ENCODE measurements at places on chromosomes 7 and 10. TPM values are rescaled to one million over a fixed set of nuclear protein-coding genes. Genes with fewer than 3 reads are reported as not detected.

TFPI2 gene
- not detected for total RNA-seq

GRCh38 chr10:18136073-18136791 is 4.0 kb upstream of the CACNB2 start:
- DNase-seq, result no peak

PIP gene
- not detected for total RNA-seq

GNG11 gene
- total RNA-seq, result not detected

GRCh38 chr10:81026591-81026990 is 488.9 kb downstream of the SH2D4B start:
- no peak for DNase-seq

PPP1R3A gene
- total RNA-seq, result not detected

- DNase-seq, result no peak
Measured at GRCh38 chr7:93161181-93161762, 13.1 kb upstream of the SAMD9L start.

- DNase-seq, result no peak
Measured at GRCh38 chr10:76786504-76787072, 851.0 kb downstream of the KCNMA1 start.

DNA sequence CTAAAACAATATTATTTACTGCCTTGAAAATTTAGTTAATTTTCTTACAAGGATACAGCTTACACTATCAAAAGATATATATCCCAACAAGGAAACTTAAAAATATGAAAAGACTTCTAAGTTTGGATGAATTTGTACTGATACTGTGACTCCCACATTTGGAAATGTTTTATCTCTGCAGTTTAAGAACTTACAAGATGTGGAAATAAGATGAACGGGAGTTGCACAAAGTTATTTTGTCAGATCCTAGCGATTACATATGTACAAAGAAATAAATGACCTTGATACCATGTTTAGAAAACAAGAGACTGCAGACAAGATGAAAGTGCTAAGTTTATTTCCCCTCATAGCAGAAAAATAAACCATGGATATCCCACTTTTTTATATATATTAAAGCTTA is 103.7 kb upstream of the TMEM106B start:
- no peak for DNase-seq

FBXW4 gene
- 75.4 TPM for total RNA-seq

- no peak for DNase-seq
Measured at GRCh38 chr7:86760236-86760635, 116.5 kb downstream of the GRM3 start.

GRCh38 chr10:105594296-105594695 is 953.2 kb downstream of the SORCS3 start:
- no peak for DNase-seq

CARD11 gene
- 117 TPM for total RNA-seq

CDH23 gene
- 8.7 TPM for total RNA-seq

- DNase-seq, result no peak
Measured at GRCh38 chr10:122706467-122706866, 6.8 kb upstream of the C10orf120 start.

SPDYE8 gene
- total RNA-seq, result not detected

GRCh38 chr7:70408891-70409290 is 723.1 kb upstream of the GALNT17 start:
- no peak for DNase-seq

DNA sequence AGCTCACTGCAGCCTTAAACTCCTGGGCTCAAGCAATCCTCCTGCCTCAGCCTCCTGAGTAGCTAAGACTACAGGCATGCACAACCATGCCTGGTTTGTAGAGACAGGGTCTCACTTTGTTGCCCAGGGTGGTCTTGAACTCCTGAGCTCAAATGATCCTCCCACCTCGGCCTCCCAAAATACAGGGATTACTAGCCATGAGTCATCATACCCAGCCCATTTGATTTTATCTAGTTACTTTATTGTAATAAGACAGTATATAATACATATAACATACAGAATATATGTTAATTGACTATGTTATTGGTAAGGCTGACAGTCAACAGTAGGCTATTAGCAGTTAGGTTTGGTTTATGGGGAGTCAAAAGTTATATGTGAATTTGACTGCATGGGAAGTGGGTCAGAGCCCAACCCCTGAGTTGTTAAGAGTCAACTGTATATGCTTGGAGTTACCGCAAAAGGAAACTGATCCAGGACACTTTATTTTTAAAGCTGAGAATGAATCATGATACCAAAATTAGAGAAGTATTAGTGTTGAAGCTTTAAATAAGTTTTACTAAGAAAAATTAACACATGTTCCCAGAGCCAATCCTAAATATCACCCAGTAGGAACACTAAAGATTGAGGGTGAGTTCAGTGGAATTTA is 20.7 kb upstream of the KMT2E start:
- DNase-seq, result no peak

- DNase-seq, result peak; percentile 49
Measured at GRCh38 chr10:71726580-71727104, 7.1 kb upstream of the C10orf105 start.

GRCh38 chr10:113716109-113716910 is 35.2 kb upstream of the PLEKHS1 start:
- no peak for DNase-seq

MMD2 gene
- not detected for total RNA-seq

GRCh38 chr10:124632064-124632531 is 112.1 kb downstream of the FAM53B start:
- DNase-seq, result peak; percentile 73

RSPH10B2 gene
- total RNA-seq, result 0.33 TPM

GRCh38 chr7:151773797-151774196 is 103.1 kb downstream of the PRKAG2 start:
- no peak for DNase-seq

DNA sequence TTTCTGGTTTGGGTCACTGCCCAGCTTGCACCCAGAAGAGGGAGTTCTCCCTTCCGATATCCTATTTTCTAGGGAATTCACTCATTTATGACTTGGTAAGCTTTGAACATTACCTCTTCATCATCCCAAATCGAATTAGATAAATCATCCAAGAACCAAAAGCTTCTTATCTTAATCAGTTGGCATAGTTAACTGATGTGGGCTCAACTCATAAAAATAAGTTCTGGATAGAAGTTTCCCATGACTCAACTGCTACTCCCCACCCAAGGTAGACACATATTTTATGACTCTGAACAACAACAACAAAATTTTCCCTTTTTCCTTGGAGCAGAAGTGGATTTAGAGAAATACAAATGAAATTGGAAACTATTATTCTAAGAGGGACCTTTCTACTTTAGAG is 102.9 kb upstream of the CCDC6 start:
- no peak for DNase-seq

SEMA3E gene
- total RNA-seq, result not detected

CDK14 gene
- total RNA-seq, result 0.19 TPM

ARPC1A gene
- 33.1 TPM for total RNA-seq

CFAP43 gene
- not detected for total RNA-seq

DNA sequence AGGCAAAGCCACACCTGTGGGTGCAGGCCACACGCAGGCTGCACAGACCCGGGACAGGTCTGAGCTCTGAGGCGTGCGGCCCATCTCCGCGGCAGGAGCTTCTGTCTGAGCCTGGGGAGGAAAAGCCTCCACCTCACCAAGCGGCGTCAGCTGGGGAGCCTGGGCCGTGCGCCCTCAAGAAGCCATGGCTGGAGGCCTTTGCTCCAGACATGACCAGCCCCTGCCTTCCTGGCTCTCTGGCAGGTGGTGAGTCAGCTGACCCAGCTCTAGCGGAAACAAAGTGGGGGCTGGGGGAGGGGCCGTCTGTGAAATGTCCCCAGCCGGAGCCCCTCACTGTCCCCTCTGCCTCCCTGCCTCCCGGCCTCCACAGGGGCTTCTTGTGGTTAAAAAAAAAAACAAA is 12.5 kb downstream of the GPER1 start:
- DNase-seq, result no peak

NANOS1 gene
- 0.41 TPM for total RNA-seq

DNA sequence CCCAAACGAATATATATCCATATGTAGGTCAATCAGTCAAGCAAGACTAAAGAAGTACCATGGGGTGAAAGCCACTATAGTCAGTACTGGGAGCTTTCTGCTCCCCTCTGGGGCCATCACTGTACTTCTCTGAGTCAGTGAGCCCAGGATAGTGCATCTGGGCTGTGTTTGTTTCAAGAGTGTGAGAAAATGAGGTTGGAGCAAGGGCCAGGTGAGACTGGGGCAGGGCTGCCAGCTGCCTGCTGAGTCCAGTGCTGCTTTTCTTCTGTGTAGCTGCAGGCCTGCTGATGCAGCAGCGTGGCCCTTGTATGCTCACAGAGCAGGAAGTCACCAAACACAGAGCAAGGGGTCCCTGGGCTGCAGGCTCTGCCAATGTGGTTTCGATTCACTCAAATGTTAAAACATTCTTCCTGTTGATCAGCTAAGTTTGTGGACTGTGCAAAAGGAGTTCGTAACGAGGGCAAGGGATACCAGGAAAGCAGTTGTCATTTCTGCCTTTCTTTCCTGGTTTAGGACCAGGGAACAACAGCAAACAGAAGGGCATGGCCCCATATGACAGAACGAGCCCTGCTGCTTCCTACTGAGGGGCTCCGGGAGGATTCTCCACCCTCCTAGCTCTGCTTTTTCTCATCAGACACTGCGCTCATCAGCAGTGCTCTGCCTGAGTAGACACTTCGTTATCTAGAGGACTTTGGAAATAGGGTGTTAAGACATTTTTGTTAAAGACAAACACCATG is 65.4 kb upstream of the TNS3 start:
- peak; percentile 15 for DNase-seq

DNA sequence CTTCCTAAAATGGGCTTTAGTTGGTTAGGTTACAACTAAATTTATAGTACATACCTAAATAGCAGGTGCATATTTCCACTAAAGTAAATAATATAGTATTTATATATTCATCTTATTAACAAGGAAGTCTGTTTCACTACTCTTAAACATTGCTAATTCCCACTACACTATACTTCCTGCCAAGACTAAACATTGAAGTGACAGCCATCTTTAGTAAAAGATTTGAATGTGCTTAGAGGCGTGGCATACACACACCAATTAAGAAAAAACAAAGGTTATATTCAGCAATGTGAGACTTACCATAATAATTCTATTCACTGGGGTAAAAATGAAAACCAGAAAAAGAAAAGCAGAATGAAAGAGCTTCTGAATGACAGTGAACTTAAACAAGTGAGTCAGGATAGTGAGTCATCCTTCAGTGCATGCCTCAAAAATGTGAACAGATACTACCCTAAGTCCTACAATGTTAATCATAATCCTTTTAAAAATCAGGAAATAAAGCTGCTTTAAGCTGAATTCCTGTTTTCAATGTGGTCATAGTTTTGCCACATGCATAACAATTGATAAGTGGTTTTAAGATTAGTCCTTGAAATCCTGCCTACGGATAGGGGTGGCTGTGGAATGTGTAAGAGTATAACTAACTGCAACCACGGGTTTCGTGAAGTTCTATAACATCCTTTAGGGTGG is 59.4 kb downstream of the USP6NL start:
- no peak for DNase-seq

DNA sequence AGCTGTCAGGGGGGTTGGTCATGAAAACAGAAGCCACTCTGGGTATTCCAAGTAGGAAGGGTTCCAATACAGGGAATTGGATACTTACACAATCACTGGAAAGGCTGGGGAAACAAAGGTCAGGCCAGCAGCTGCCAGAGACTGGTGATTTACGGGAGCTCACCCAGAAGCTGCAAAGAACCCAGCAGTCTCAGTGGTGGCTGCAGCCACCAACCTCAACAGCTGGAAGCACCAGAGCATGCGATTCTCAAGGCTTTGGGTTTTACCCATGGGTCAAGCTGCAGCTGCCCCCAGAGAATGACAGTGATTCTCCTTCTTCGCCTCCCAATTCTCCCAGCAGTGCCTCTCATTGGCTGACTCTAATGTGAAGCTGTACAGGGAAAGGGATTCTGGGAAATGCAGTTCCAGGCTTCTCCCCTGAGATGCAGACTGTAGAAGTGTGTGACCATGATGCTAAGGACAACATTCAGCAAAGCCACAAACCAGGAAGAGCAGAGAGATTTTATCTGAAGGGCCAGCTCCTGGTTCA is 107.2 kb upstream of the TCF7L2 start:
- DNase-seq, result no peak

C10orf71 gene
- not detected for total RNA-seq

DNA sequence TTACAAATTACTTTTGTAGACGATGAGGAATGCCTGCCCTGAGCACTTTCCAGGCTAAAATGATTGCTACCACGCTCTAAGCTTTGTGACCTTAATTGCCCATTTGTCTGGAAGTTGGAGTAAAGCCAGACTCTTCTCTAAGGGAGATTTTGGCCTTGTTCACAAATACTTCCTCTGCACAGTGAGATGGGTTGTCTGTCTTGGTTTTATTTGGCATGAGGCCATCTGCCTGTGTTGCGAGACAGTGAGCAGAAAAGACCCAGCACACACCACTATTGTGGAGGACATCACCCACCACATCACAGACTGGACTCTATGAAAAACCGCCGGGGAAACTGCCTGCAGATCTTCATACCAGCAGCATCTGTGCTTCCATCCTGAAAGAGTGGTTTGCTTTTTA is 138.4 kb downstream of the BICC1 start:
- DNase-seq, result no peak

DNA sequence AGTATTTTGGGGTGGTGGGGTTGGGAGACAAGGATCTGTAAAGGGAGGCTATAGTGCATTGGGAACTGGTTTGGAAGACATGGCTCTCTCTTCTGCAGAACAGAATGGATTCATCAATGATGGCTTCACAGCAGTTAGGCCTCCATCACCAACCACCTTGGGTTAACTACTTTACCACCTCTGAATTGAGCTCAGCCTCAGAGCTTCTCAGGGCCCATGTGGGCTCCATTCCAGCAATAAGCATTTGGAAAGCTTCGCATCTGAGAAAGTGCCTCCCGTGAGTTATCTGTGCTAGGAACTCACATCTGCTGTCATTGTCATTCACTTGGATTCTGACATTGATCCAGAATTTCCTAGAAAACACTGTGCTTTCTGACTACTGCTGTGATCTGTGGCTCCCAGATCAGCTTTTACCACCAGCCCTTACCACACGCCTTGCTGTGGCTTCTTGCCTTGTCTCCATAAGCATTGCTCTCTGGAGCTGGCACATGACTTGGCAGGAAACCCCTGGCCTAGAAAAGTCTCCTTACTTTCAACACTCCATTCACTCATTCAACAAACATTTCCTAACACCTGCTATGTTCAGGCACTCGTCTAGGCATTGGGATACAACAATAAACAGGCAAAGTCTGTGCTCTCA is 70.7 kb upstream of the ADO start:
- DNase-seq, result no peak

- no peak for DNase-seq
Measured at GRCh38 chr10:98107644-98108430, 26.6 kb upstream of the R3HCC1L start.

LIPK gene
- total RNA-seq, result not detected

- DNase-seq, result no peak
Measured at GRCh38 chr10:77711683-77712049, 74.1 kb upstream of the KCNMA1 start.

GRCh38 chr10:71396711-71397295 is at the start of gene CDH23:
TSS of gene CDH23 (plus strand) at chr10:71396920. CDS start at chr10:71439832, 42,912 bp downstream.
- no peak for DNase-seq

DNA sequence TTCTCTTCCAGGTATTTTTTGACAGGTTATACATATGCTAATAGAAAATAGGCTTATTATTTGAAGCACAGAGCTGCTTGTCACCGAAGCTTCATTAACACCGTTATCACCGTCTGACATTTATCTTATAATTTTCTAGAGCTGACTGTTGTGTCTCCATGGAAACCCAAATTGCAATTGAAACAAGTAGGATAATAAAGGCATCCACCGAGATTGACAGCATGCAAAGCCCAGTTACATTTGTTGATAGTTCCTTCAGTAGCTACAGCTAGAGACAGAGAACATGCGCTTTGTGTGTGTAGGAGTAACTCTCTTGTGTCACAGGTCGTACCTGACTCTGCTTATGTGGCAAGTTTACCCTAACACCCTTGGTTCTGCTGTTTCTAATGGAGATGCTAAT is 135.6 kb downstream of the CELF2 start:
- no peak for DNase-seq

Data from CD8-positive, alpha-beta T cell (primary cell).